ENCODE measurements at places on chromosomes 6 and 20. TPM values are rescaled to one million over a fixed set of nuclear protein-coding genes. Genes with fewer than 3 reads are reported as not detected.

The IL17A gene
- not detected for total RNA-seq

DNA sequence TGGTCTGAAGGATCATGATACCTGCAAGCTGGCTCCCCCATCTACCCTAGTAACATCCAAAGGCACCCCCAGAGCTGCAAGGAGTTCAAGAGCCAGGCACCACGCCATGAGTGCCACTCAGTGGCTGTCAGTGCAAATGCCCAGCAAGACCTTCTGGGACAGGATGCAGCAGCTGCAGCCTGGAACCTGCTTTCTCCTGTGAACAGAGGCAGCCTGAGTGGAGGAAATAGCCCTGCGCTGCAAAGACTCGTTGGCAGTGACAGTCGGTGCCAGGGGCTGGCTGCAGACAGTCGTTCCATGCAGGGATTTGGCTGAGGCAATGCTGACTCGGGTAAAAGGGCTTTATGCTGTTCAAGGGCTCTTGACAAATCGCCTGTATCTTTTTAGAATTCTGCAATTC lies 15.7 kb upstream of the SSTR4 start:
- no peak for DNase-seq

The ZNF165 gene
- total RNA-seq, result 0.43 TPM

GRCh38 chr6:134669485-134669884 lies 280.4 kb downstream of the ALDH8A1 start:
- no peak for DNase-seq

- no peak for DNase-seq
Observed at GRCh38 chr6:34961574-34961973, 72.5 kb downstream of the ANKS1A start.

DNA sequence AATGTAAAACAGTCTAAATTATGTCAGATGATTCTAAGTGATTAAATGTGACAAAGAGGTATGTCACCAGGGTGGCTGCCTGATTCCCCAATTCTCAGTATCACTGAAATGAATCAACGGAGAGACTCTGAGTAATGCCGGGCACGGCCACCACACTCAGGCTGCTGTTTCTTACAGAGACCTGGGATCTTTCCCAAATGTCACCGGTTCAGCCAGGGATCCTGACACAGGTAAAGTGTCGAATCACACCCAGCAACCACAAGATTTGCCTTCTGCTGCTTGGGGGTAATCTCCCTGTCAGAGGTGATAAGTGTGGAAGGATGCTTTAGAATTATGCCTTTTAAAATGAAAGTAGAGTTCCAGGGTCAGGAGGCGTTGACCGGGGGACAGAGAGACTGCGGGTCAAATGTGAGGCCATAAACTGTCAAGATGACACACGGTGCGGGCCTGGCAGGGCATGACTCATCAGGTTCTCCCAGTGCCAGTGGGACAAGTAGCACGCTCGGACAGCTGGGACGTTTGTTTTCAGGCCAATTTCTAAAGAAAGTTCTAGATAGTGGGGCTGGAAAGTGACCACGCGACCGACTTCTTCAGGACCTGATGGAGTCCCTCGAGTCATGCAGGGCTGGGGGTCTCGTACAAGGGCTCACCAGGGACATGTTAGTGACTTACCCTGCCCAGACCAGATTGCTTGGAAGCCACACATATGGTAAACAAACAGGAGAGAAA lies 48.9 kb downstream of the PRDM1 start:
- DNase-seq, result no peak

- DNase-seq, result no peak
Observed at GRCh38 chr6:106677282-106677681, 47.9 kb downstream of the QRSL1 start.

DNA sequence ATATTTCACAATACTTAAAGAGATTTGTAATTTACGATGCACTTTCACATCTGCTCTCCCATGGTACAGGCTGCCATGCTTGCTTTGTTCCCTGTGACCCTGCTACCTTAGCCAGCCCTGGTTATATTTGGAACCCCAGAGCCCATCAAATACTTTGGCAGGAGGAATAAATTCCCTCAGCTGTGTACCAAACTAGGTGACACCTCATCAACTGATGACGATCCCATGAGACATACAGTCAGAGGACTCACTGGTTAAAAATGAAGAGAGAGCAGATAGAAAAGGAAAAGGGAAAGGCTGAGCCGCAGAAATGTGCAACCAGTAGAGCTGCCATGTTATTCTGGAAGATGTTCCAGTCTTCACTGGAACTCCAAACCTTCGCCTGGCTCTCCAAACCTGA lies 120.0 kb downstream of the SIM1 start:
- peak; percentile 42 for DNase-seq

The DPPA5 gene
- not detected for total RNA-seq

GRCh38 chr20:53149148-53149889 lies 177.2 kb downstream of the TSHZ2 start:
- DNase-seq, result no peak

DNA sequence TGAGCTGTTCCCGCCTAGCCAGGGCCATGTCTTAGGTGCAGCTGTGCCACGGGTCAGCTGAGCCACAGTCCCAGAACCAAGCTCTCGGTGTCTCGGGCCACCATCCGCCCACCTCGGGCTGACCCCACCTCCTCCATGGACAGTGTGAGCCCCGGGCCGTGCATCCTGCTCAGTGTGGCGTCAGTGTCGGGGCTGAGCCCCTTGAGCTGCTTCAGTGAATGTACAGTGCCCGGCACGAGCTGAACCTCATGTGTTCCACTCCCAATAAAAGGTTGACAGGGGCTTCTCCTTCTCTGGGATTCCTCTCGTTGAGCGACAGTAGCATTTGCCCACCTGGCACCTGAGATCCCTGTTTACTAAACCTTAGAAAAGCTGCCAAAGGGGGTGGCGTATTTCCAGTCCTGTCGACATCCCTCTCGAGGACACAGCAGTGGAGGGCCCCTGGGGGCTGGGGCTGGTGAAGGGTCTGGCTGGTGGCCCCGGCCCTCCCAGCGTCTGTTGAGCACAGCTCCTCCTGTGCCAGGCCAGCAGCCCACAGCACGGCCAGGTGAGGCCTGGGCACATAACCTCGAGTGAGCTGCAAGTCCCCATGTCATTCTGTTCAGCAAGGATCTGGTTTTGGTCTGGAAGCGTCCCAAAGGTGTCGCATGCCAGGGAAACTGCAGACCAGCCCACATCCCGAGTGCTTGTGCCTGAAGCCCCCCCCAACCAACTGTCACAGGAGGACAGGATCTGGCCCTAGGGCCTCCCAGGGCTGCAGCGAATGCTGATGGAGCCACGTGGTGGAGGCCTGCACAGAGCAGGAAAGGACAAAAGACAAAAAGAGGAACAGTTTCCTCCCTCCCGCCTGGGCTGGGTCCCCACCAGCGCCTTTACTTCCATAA lies 21.2 kb upstream of the PYGB start:
- DNase-seq, result no peak

GRCh38 chr6:48736501-48737206 lies 625.7 kb upstream of the PTCHD4 start:
- peak; percentile 40 for DNase-seq

DNA sequence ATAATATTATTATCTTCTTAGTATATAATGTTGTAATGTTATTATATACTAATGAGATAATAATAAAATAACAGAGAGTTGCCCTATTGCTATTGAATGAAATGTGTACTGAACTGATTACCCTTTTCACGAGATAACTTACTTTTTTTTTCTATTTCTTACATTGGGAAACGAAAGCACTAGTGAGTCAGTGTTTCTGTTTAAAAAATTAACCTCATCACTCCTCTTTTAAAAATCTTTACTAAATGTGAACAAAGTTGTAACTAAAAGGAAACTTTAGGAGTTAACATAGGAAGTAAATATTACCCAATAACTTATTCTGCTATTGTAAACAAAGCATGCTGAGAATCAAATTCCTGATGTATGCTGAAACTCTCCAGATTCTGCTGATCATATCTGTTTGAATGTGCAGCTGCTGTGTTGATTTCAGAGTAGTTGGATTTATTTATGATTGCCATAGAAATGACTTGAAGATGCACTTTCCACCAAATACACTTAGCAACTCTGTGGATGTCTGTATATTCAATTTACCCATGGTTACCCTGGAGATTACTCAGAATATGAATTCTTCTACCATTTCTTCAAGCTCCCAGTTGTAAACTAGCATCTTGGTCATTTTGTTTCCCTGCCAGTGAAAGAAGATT lies 523.4 kb downstream of the TENT5A start:
- no peak for DNase-seq

DNA sequence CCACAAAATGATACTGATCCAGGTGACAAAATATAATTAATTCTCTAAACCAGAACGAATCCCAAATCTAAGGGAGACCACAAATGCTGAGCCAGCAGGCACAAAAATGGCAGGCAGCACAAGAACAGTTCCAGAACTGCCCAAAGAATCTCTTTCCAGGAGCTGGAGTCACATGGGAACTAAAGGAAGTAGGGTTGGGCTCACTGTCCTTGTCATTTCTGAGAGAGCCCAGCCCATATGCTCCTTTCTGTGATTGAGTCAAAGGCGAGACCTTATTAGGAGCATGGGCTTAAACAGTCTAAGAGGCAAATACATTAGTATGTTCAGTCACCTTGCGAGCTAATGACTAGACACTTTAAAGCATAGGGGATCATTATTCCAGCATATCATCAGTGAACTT lies 327.6 kb upstream of the ARID1B start:
- DNase-seq, result no peak

DNA sequence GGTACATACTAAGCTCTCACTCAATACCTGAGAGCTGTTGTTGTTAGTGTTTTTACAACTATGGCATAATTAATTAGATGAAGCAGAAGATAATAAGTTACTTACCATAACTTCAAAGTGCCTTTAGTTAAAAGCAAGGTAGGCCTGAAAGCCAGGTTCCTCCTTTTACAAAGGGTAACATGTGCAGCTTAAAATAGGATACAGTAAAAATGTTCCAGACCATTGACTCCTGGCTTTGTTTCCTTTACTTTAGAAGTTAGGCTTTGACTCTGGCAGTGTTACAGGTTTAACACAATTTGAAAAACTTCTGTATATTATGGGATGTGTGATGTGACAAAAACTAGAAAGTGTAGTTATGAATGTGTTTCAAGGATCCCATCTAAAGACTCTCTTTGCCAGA lies 522.5 kb downstream of the EPM2A start:
- DNase-seq, result no peak

The FOXA2 gene
- 4.2 TPM for total RNA-seq

DNA sequence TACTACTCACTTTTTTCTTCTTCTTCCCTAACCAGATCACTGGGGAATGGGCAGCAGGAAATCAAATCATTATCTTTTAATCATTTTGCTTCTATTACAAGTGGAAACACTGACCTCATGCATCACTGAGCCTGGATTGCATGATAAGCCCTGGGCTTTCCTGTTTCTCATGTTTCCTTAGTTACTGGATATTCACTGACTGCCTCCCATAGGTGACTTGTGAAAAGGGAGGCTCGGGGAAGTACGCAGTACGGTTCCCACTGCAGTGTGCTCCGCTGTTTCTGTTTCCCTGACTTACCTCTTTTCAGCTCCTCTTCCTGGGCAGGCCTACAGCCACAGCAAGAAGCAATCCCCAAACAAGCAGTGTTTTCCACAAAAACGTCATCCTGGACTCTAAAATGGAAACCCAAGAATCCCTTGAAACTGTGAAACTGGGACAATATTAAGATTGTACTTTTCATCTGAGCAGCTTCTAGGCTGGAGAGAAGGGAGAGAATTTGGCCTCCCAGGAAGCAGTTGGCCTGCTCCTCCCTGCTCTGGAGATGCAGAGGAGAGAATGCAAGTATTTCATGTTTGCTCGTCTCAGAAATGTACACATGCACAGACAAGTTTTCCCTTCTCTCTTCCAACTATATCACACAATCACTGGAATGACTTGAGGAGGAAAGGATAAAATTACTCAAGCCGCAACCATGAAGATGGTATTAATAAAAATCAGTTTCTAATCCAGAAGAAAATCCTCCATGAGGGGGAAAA lies 13.1 kb downstream of the BTNL2 start:
- DNase-seq, result peak; percentile 37

DNA sequence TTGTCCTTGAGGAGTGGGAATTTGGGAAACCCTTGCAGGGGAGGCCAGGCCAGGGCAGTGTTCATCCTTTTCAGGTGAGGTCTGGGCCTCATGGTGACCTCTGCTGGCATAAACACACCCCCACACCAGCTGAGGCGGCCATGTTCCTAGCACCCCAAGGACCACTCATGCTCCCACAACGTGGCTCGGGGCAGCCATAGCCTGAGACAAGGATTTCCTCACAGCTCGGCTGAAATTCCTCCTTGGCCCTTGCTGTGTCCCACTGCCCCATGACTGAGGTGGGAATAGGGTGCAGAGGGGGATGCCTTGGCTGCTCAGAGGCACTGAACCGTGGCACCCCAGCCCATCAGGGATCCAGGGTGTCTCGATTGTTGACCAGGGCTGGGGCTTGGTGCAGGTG lies 27.3 kb upstream of the SPDEF start:
- no peak for DNase-seq

DNA sequence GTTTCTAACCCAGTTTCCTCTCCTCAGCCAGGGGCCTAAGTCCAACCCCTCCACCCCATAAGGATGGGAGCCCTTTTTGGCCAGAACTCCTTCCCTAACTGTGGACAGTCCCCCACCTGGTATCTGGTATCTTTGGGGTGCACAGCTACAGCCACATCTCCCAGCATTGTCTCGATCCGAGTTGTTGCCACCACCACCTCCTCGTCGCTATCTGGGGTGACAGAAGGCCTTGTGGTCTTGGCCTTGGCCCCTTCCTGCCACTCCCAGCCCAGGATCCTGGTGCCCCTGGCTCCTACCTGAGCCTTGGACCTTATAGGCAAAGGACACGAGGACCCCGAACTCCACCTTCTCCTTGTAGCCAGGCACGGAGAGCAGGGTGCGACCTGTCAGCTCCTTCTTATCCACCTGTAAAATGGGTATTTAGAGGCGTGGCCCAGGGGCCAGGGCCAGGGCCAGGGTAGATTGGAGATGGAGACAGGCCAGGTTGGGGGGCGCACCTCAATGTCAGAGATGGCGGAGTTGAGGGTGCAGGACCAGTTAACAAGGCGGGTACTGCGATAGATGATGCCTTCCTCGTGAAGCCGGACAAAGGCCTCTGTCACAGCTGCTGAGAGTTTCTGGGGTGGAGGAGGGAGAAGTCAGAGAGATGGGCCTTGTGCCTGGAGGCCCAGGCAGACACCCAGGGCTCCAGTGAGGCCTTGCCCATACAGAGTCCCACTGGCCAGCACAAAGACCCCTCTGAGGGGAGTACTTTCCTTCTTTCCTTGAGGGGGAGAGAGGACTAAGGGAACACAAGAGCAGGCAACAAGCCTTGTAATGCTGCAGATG lies 7.2 kb upstream of the VWA7 start:
- no peak for DNase-seq

The C20orf202 gene
- not detected for total RNA-seq

- DNase-seq, result no peak
Observed at GRCh38 chr6:89368107-89368506, 15.6 kb upstream of the UBE2J1 start.

GRCh38 chr20:60589623-60590022 lies 631.4 kb downstream of the CDH26 start:
- peak; percentile 10 for DNase-seq
